ENCODE measurements at places on chromosomes 12 and 14. TPM values are rescaled to one million over a fixed set of nuclear protein-coding genes. Genes with fewer than 3 reads are reported as not detected.

CLEC1A gene
- total RNA-seq = not detected

PDE6H gene
- not detected for total RNA-seq

GPR132 gene
- 40.4 TPM for total RNA-seq

KRT82 gene
- not detected for total RNA-seq

TAMALIN gene
- 11.0 TPM for total RNA-seq

GRCh38 chr14:37970696-37971095 lies 237.0 kb upstream of the SSTR1 start:
- DNase-seq = no peak

GRCh38 chr12:88258396-88258795 lies 116.3 kb downstream of the TMTC3 start:
- no peak for DNase-seq

DNA sequence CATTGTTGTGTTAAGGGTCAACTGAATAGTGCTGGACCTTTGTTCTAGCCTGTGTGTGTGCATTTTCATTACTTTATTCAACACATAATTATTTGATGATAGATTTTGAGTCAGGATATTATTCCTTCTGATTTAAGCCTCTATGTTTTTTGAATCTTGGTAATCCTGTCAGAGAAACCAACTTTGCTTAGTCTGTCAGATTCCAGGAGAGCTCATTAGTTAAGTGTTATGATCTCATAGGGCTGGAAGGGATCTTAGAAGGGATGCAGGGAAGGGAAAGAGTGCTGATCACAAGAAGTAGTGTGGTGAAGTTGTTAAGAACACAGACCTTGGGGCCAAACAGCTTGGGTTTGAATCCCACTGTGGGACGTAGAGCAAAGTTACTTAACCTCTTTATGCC lies 52.9 kb downstream of the SCN8A start:
- DNase-seq = no peak

- no peak for DNase-seq
Measured at GRCh38 chr12:113276306-113276705, 55.0 kb downstream of the TPCN1 start.

GRCh38 chr14:102571478-102572042 lies 20.9 kb upstream of the RCOR1 start:
- DNase-seq = no peak

DNA sequence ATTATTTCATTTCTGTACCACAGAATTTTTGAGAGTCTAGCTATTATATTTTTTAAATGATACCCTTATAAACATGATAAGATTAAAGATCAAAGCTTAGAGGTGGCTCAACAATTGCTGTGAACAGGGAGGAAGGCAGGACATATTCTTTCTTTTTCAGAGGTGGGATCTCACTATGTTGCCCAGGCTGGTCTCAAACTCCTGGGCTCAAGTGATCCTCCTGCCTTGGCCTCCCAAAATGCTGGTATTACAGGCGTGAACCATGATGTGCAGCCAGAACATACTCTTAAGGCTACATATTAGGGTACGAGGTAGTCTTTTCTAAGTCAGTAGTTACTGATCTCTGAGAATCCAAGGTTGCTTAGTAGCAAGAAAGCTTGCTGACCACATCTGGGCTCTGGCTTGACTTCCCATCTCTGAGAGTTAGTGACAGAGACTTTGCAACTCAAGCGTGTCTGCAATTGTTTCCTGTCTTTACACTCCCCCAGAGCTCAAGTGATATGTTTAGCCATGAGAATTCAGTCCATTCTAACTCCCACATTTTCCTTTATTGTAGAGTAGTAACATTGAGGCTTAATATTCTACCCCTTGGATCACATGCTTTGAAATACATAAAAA lies 8.6 kb downstream of the RAB5B start:
- no peak for DNase-seq

DNA sequence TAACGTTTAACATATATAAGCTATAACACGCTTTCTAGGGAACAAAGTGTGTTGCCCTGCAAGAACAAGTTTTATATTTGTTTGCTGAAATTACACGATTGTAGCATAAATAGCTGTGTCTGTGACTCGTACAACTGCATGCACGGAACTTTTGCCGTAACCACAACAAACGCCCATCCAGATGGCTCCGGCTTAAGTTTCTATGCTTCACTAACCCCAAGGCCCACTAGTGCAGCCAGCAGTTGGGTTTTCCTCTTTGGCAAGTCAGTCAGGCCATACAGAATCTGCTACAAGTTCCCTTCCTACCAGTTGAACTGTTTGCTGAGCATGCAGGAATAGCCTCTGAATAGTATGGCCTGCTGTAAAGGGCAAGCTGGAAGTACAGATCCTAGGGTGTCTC lies 12.1 kb downstream of the CSRP2 start:
- no peak for DNase-seq

GRCh38 chr12:95495433-95495832 lies 21.5 kb downstream of the METAP2 start:
- no peak for DNase-seq

DNA sequence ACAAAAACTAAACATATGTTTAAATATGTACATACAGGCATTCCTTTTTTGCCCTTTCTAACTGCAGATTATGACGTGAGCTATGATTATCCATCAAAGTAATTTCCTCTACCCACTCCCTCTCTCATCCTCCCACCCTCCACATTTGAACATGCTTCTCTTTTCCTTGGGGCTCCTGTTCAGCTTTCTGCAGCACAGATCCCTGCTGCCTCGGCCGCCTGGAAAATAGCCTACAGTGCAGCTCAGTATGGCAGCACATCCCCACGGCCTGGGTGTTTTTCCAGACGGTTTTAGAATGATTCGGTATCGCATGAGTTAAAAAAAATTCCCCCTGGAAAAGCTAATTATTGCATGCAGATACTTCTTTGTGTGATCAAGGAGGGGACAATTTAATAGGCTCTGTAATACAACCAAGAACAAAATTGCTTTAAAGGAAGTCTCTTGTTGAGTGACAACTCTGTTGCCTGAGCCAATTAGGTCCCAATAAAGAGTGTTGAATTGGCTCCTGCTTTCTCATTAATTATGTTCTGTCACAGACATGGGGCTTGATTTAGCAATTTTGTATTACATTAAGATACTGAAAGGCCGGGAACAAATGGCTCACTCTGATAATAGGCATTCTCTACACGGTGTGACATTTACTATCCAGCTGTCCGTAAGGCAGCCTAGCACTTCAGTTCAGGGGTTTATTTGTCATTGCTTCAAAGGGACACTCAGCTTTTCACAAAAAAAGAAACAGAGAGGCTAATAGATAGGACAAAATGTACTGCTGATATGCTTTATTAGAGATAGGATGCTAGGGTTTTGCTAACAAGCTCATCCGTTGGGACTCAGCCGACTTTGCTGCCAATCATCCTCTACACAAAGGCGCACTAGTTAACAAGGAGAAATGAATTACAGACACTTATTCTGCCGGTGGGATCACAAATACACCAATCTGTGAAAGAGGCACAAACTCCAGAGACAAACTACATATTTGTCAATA lies 285.8 kb upstream of the G2E3 start:
- no peak for DNase-seq

DNA sequence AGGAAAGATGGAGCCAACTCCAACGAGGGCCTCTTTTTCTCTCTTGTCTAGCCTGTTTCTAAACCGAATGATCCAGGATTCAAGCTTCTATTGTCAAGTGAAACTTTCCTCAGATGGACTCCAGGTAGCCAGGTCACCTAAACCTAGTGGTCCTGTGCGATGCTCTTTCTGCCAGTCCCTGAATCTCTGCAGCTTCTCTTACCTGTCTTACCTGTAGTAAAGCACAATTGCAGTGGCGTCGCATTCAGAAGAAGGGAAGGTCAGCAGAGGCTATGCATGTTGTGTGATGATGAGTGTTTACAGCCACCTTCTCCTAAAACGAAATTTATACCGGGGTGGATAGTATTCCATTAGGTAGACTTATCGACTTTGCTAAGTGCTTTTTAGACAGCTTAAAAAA lies 47.4 kb upstream of the TRAF3 start:
- no peak for DNase-seq

- no peak for DNase-seq
Measured at GRCh38 chr12:121452340-121452984, 52.5 kb downstream of the RNF34 start.

GRCh38 chr12:118094039-118094438 lies 9.8 kb downstream of the VSIG10 start:
- DNase-seq = no peak

GRCh38 chr14:95208598-95208997 lies 51.3 kb upstream of the DICER1 start:
- DNase-seq = no peak

- no peak for DNase-seq
Measured at GRCh38 chr14:54676812-54677708, 110.1 kb downstream of the SAMD4A start.
